ENCODE measurements at places on chromosomes 16 and 17.

DNA sequence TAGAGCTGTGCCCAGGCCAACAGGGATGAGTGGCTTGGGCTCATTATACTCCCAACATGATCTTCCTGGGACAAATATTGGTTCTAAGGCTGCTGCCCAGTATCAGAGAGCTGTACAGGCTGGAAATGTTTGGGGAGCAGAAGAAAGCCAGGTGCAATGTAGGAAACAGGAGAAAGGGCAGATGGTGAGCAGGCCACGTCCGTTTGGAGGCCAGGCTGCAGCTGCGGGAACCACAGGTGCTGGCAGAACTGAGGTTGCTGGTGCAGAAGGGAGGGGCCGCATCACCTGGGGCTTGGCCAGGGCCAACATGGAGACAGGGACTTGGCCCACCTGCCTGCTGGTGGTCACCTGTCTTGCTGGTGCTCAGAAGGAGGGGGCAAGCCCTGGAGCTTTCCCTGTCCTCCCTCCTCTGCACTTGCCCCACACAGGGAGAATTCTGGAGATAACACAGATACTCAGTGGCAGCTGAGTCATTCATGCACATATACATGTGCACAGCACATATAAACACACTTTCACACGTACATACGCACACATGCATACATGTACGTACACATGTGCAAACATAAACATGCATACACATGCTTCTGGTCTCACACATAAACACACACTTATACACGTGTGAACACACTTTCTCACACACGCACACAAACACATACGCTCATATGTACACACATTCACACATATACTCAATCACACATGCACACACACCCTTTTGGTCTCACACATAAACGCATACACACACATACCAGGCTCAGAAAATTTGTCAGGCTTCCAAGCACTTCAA lies 67.7 kb downstream of the WSCD1 start:
- DNase-seq = no peak

DNA sequence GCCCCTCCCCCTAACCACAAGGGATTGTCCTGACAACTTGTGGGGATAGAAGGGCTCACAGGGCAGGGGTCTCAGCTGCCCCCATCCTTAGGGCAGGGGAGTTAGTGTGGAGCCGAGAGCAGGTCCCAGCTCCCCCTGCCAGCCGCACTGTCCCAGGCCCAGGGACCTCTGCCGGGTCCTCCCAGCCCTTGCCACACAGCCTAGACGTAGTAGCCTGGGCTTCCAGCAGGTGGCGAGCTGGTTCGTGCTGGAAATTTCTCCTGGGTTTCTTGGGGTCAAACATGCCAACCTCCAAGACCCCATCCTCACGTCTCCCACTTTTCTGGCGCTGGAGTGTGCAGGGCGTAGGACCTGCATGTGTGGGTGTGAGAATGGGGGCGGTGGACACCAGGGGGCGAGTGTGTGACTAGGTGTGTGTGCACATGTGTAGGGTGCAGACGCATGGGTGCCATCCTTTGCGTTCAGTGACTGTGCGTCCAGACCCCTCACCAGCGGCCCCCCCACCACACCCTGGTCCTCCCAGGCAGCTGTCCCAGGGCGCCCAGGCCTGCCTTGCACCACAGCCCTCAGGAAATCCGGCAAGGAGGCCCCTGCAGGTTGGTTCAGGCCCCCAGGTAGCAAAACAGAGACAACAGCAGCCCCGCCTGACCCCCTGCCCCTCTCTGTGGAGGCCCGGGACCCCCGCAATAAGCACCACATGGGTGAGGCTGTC lies 29.5 kb downstream of the SBK1 start:
- DNase-seq = no peak

- no peak for DNase-seq
Measured at GRCh38 chr17:78072961-78073360, 55.6 kb downstream of the TMC6 start.

DNA sequence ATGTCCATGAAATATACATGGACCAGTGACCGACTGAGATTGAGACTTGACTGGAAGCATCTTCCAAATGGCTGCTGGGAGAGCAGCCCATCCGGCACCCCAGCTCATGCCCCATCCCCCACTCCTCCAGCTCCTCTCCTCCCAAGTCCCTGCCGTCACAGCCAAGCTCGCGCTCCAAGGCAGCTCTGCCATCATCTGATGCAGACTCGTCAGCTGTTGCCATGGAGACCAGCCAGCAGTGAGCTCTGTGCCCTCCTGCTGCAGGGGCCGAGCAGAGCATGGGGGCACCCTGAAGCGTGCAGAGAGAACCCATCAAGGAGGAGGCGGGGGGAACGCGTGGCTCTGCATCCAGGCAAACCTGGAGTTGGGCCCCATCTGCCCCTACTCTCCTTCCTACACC lies 74.5 kb upstream of the TNRC6C start:
- DNase-seq = no peak

- DNase-seq = peak; percentile 39
Measured at GRCh38 chr17:57243171-57243622, 13.1 kb upstream of the MSI2 start.

GRCh38 chr17:2707721-2708584 lies 3.6 kb downstream of the CLUH start:
- no peak for DNase-seq

- DNase-seq = no peak
Measured at GRCh38 chr16:55574811-55575210, 8.3 kb downstream of the CAPNS2 start.

- DNase-seq = no peak
Measured at GRCh38 chr17:17186051-17186450, 20.1 kb downstream of the PLD6 start.

GRCh38 chr16:10883004-10883403 lies 6.0 kb downstream of the CIITA start:
- no peak for DNase-seq

DNA sequence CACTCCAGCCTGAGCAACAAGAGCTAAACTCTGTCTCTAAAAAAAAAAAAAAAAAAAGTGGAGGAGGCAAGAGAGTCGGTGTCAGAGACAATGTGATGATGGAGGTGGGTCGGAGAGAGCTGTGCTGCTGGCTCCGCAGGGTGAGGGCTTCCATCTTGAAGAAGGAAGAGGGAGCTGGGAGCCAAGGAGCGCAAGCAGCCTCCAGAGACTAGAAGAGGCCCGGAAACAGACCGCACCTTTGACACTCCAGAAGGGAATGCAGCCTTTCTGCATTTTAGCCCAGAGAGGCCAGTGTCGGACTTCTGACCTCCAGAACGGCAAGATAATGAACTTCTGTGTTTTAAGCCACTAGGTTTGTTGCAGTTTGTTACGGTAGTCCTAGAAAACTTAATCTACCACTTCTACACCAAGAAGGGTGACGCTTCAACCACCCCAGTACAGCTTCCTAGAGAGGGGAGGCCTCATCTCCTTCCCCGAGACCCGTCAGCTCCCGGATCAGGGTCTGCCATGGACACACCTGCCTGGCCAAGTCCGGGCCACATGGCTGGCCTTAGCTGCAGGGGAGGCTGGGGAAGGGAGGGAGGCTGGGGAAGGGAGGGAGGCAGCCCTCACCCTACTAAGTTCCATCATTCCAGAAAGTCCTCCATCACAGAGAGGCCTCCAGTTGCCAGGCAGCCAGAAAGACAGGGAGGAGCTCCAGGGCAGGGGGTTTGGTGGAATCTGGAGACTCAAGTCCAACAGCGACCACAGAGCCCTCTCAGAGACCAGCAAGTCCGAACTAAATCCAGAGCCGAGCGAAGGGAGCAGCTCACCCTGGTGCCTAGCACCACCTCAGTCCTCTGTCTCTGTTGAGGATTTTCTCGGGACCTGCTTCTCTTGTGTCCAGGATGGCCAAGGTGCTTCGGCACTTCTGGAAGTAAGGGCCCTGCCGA lies 13.2 kb upstream of the RBFOX3 start:
- no peak for DNase-seq

GRCh38 chr17:42101513-42102292 lies 3.4 kb upstream of the ZNF385C start:
- DNase-seq = peak; percentile 75

DNA sequence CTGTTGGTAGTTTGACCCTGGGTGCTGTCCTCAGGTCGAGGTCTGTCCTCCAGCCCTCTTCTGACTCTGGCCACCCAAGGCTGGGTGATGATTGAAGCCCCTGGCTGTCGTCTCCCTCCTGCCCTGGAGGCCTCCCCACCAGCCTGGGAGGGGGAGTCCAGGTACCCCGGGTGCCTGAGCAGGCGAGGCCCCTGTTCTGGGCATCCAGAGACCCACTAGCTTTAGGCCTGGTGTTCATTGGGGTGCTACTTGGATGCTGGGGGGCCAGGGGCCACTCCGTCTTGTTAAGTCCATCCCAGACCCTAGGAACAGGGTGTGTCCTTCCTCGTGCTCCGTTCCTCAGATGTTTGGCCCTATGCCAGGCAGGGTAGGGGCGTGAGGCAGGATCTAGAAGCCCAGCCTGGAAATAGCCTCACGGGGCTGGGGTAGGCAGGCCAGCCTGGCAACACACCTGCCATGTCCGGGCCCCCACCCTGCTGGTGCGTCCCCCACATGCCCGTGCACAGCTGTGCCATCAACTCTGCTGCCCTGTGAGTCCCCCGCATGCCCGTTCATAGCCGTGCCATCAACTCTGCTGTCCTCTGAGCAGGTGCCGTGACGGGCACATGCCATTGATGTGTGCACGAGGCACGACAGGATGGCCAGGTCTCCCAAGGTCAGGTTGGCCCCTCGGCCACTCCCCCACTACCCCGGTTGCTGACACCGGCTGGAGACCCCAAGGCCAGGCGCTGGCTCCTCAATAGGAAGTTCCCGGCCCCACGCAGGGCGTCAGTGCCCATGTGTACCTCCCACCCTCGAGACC lies 36.9 kb downstream of the GINS2 start:
- DNase-seq = no peak

- no peak for DNase-seq
Measured at GRCh38 chr16:87037012-87037411, 280.2 kb downstream of the C16orf95 start.

Data from activated CD8-positive, alpha-beta memory T cell treated with anti-CD3 and anti-CD28 coated beads for 48 hours (primary cell).